ENCODE measurements at places on chromosomes 2 and 18.

GRCh38 chr18:26071020-26071419 lies 19.4 kb downstream of the SS18 start:
- DNase-seq, result no peak

- peak; percentile 72 for DNase-seq
Measured at GRCh38 chr2:158600155-158600802, 143.5 kb downstream of the PKP4 start.

GRCh38 chr2:85649201-85650190 lies 18.5 kb downstream of the SFTPB start:
- DNase-seq, result no peak

- no peak for DNase-seq
Measured at GRCh38 chr2:94994063-94994913, 31.2 kb upstream of the MAL start.

DNA sequence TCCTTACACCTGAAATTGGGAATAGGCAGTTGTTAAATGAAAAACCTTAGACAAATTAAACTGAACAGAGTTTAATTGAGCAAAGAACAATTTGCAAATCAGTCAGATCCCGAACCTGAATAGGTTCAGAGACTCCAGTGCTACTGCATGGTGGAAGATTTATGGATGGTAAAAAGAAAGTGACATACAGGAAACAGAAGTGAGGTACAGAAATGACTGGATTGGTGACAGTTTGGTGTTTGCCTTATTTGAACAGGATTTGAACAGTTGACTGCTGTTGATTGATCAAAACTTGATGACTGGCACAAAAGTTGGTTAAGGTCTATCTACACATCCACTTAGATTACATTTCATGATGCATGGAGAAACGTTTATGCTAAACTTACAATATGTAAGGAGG lies 248.8 kb downstream of the HNMT start:
- no peak for DNase-seq

DNA sequence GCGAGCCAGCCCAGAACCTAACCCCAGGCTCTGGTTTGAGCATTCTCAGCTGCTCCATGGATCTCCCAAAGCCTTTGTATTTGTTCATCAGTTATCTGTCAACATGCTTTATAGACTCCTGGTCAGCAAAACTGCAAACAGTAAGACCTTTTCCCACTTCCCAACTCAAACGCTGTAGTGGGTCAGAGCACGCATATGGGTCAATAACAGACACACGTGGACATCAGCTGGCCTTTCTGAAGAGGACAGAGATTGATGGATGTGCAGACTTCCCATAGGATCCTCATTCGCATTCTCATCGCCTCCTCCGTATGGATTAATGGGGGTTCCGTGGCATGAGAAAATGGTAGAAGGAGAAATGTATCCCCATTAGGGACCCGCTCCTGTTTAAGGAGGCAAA lies 508.1 kb downstream of the EIPR1 start:
- DNase-seq, result no peak

GRCh38 chr2:241354668-241355658 lies 1.1 kb upstream of the FARP2 start:
- DNase-seq, result peak; percentile 70

DNA sequence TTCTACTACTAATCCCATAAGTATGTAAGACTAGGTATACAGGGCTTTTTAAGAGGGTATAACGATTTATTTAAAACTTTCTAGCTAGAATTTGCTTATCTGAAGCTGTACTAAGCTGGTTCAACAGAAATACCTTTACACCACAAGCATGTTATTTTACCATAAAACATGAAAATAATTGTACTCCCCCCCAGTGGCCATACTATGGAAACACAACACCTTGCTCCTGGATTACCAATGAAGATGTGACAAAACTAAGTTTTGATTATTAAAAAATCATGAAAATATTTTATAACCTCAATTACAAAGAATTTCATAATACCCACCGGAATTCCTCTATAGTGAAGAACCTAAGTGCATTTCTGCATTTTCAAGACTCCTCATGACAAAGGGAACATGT lies 27.3 kb downstream of the LPIN2 start:
- DNase-seq, result no peak

- DNase-seq, result no peak
Measured at GRCh38 chr2:20095469-20095868, 44.0 kb upstream of the LAPTM4A start.

- DNase-seq, result no peak
Measured at GRCh38 chr2:190177249-190178040, 114.9 kb upstream of the MSTN start.

DNA sequence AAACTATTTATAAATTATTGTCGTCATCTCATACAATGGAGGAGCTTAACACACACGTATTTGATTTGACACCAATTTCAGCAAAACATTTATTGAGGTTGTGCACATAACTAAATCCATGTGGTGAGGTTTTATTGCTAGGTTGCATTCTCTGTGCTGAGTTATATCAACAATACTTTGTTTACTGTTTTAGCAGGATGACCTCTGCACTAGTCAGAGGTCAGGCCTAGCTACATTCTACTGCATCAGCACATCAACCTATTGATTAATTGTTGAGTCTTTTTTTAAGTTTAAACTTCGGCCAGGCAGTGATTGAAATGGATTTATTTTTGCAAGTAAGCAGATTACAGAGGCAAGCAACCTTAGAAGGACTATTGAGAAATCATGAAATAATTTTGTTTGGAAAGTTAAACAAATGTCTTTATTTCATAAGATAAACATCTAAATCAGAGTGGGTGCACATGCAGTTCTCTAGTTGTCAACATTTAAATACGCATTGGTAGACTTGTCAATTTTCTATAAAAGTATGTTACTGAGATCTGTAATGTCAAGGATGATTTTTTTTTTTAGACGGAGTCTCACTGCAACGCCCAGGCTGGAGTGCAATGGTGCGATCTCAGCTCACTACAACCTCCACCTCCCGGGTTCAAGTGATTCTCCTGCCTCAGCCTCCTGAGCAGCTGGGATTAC lies 75.2 kb upstream of the CD28 start:
- DNase-seq, result peak; percentile 82

DNA sequence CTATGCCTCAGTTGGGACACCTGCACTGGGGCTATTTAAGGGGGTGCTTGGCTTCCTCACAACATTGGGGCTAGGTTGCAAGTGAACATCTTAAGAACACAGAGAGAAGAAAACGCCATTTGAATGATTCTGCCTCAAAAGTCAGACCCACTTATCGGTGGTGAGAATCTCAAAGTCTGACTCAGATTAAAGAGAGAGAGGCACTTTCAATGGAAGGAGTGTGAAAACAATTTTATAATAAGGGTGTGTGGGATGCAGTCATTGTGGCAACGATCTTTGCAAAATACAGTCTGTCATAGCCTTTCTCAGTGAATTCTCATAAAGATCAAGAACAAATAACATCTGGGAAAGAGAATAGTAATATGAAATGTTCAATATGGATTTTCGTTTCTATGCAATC lies 41.8 kb downstream of the CCDC102B start:
- no peak for DNase-seq

DNA sequence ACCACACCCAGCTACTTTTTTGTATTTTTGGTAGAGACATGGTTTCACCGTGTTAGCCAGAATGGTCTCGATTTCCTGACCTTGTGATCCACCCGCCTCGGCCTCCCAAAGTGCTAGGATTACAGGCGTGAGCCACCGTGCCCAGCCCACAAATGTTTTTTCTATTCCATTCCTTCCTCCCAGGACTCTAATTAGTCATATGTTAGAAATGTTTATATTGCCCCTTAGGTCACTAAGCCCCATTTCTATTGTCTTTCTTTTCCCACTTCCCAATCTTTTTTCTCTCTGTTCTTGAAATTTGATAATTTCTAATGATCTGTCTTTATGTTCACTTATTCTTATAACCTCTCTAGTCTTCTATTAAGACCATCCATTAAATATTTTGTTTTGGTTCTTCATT lies 31.3 kb upstream of the CDCA7 start:
- DNase-seq, result no peak

DNA sequence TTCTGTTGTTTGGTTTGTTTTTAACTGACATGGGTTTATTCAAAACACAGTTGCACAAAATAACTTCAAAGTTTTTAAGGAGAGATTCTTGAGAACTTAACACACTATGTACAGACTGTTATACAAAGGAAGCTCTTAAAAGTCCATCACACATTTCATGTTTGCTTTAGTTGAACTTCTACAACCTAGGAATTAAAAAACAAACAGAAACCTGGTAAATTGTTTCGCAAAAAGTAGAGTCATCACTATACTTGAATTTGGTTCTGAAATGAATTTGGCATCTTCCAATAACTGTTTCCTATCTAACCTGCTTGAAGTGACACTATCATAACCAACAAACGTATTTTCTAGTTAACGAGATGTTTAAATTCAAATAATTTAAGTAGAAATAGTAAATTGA lies 21.8 kb downstream of the TRIP12 start:
- DNase-seq, result no peak

DNA sequence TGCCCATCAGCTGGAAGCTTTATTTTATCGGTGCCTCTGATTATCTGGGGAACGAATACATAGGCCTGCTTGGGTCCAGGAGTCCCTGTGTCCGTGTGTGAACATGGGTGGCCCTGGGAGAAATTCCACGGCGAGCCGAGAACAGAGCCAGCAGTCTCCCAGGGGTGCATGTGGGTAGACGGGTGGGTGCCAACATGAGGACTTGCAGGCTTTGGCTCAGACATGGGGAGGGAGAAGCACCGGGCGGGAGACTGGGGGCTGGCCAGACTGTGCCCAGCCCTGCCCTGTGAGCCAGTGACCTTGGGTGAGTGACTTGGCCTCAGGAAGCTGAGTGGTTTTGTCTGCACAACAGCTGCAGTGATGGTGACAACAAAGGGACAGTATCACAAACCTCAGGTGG lies 44.2 kb upstream of the SALL3 start:
- no peak for DNase-seq

DNA sequence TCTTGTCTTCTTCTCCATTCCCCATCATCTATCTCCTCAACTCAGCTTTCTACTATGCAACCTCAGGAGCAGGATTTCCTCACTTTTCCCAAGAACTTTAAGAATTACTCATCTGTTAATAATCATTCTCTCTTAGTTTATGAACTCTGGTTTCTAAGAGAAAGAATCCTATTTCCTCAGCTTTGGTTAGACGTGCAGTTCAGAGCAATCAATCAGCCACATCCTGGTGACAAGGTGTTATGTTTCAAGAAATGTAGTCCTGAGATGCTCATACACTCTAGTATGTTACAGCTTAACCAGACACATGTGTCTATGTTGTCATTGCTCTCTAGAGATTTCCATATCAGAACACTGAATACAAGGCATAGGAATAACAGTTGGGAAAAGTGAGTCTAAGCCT lies 277.9 kb downstream of the MBD2 start:
- DNase-seq, result no peak

GRCh38 chr18:48326901-48327675 lies 82.1 kb downstream of the ZBTB7C start:
- DNase-seq, result no peak

DNA sequence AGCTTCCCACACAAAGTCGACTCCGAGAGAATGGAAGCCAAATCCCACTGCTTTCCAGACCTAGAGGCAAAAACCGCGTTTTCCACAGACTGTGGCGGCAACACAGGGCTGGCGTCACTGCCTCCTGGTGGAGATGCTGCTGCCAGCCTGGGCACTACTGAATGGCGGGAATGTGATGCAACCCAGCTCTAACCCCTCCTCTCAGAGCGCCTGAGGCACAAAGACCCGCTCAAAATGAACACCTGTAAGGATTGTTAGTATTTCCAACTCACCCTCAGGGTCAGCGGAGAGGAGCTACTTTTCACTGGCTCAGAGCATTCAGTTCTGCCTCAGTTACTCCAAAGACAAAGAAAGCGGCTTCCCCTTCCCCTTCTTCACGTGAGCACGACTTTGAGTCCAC lies 548.0 kb upstream of the SALL3 start:
- DNase-seq, result no peak

- no peak for DNase-seq
Measured at GRCh38 chr2:232444409-232445148, 11.4 kb upstream of the ALPI start.

DNA sequence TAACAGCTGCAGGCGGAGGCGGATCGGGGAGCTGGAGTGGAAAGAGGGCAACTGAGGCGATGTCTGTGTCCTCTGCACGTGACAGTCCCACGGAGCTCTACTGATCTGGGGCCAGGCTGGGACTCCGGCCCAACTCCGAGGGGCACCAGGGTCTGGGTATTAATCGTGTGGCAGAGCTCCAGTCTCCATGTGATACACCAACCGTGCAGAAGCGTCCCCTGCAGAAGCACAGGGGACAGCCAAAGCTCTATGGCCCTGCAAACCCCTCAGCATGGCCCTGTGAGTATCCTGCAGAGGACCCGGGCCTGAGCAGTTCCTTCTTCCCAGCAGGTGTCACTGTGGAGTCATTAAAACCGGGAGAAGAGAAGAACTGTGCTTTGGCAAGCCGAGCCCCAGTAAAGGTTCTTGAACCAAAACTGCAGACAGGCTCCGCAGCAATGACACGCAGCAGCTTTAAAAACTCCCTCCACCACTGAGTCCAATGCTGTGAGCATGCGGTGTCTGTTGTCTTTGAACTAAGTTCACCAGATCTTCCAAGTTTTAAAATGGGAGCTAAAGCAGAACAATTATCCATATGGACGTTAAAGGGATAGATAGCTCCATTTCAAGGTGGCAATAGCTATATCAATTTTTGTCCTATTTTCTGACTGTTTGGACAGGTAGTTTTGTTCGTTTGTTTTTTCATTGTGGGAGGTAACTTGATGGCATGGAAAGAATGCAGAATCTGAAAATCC lies 79.4 kb downstream of the TMEM182 start:
- peak; percentile 13 for DNase-seq

DNA sequence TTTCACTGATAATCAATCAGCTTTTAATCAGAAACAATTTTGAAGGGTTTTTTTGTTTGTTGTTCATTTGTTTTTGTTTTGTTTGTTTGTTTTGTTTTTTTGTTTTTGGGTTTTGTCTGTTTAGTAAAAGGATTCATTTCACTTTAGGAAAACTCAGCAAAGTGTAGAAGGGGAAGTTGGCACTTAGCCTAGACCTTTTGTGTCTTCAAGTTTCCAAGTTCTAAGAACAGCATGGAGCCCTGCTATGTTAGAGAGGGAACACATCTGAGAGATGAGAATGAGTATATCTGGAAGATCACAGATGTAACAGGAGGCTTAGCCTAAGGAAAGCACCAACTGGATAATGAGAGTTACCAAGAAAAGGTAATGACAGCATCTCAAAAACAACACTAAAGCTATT lies 501.5 kb downstream of the ERBB4 start:
- no peak for DNase-seq

DNA sequence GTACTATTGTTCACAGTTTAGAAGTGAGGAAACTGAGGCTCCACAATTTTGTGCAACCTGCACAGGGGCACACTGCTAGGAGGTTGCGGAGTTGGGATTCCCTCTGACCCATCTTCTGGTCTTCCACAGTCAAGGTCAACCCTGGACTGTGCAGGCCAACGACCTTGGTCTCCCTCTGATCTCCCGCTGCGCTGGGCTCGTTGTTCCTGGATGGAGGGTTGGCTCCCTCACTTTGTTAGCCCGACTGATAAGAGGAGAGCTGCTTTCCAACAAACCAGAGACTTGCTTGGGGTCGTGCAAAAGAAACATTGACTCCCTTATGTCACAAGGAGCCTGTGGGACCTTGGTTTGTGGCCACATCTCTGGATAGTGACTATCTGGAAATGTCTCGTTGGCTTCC lies 187.6 kb downstream of the MYCN start:
- DNase-seq, result no peak

GRCh38 chr2:38665854-38666555 lies at the start of gene GALM:
TSS of gene GALM (plus strand) at chr2:38666114. CDS start at chr2:38666162, 48 bp downstream.
- DNase-seq, result no peak

Data from LNCaP clone FGC (cell line).